ENCODE measurements at places on chromosomes 5 and 9.

GRCh38 chr9:87628346-87628745, 97.6 kb upstream of the CTSL start:
- no peak for DNase-seq

DNA sequence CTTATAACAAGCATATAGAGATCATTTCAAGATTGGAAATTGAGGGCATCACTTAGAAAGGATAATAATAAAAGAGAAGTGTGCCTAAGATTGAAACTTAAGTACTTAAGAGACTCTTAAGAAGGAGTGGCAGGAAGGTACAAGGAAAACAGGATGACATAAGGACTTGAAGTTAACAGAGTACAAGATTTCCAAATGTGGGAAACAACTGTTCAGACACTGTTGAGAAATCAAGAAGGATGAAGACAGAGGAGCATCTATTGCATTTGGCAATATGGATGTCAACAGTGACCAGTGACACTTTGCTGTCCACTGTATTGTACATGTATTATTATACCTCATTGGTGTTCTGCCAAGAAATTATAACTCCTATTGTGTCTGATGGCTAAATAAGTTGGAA, 157.8 kb upstream of the PTGER4 start:
- no peak for DNase-seq

GRCh38 chr9:127975376-127976315, 5.1 kb downstream of the EEIG1 start:
- DNase-seq: no peak

GRCh38 chr9:101176384-101176783, 147.9 kb downstream of the PLPPR1 start:
- no peak for DNase-seq

- DNase-seq: no peak
Measured at GRCh38 chr5:52328220-52328806, 459.4 kb upstream of the ITGA1 start.

GRCh38 chr9:77003366-77003765, 16.1 kb upstream of the FOXB2 start:
- DNase-seq: no peak

- no peak for DNase-seq
Measured at GRCh38 chr9:22050924-22051323, 41.8 kb upstream of the CDKN2B start.

DNA sequence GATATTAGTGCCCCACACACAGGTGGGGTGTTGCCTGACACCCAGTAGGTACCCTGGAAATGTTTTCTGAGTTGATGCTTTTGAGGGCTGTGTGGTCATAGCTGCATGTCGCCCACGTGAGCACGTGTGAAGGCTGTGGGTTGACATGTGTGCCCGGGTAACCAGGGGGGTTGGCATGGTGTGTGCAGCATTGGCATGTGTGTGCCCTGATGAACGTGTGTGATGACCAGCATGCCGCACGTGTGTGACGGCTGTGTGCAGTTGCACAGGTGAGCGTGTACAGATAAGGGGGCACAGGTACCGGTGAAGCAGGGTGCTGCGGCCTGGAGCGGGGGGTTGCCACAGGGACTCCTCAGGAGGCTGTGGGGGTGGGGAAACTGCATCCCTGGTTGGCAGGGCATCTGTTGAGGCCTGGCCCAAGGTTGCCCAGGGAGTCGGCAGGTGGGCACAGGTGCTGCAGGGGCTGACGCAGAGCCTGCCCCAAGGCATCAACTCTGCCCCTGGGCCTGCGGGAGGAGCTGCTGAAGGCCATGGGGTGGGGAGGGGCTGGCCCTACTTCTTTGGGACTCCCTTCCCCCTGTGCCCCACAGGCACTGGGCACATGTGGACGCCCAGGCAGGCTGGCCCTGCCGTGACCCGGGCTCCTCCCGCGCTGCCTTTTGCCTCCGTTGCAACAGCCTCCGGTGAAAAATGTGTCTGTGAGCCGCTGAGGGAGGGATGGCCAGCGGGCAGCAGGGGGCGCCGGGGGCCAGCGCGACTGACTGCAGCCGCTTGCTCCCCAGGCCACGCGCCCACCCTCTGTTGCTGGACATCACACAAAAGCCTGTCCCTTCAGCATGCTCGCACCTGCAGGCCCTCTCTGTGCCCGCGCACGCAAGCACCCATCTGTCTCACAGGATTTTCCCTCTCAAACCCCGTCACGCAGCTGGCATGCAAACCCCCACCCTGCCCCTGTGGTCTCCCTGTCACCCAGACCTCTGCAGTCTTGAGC, 2.2 kb downstream of the UNC5A start:
- DNase-seq: no peak

DNA sequence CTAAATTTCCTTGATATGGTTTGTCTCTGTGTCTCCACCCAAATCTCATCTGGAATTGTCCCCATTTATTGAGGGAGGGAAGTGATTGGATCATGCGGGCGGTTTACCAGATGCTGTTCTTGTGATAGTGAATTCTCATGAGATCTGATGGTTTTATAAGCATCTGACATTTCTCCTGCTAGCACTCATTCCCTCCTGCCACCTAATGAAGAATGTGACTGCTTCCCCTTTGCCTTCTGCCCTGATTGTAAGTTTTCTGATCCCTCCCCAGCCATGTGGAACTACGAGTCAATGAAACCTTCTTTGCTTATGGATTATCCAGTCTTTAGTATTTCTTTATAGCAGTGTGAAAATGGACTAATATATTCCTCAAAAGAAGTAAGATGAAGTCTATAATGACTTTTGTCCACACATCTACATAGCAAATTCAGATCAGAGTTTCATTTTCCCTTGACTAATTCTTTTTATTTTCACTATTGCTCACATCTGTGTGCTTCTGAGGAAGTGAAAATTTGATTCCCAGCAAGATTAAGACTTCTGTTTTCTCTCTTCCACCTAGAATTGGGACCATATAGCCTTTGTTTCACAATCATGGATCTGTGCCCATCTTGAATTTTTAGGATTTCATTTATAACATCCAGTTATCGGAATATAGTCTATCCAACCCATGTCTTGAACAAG, 393.5 kb downstream of the DMAC1 start:
- no peak for DNase-seq

DNA sequence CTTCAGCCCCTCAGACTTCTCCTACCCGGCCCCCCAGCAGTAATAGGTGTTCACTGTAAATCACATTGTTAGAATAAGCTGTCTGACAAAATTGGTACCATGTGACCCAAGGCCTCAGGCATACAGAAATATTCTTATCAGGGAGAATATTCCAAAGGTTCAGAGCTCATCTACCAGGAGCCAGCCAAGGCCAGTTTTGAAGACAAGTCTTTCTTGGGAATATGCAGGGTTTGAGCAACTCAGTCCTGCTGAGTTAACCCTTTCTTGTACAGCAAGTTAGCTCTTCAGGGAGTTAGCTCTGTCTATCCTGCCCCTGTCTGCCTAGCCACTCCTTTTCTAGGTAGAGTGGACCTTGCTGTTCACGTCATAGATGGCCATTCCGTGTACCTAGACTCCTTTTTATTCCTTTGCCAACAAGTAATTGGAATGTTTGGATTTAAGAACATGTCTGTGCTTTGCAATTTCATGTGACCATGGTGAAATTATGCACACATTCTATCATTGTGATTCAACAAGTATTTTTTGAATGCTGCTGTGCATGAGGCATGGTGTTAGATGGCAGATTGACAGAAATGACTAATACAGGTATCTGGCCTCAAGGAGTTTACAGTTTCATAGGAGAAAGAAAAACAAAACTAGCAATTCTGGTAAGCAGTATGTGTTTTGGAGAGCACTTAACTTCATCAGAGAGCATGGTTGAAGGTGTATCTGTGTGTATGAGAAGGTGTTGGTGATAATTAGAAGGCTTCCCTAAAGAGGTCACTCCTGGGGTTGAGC, 22.6 kb downstream of the TGFBR1 start:
- DNase-seq: no peak

- DNase-seq: no peak
Measured at GRCh38 chr5:171695804-171696203, 89.8 kb upstream of the SMIM23 start.

GRCh38 chr9:116585896-116586295, 101.2 kb upstream of the TRIM32 start:
- DNase-seq: no peak

DNA sequence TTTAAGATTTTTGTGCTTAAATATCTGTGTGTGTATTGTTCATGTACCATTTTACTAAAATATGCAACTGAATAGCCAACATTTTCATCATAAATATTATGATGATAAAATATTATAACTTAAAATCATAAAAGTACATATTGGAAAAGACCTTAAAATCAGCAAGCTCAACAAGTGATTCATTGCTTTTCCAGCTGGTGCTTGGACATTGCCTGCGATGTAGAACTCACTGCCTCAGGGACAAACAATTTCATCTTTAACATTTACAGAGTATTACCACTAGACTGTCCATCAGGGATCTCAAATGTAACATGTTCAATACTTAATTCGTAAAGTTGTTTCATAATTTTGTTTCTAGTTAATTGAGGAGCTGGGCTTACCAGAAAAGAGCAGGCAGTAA, 17.5 kb upstream of the SMARCA2 start:
- no peak for DNase-seq

- DNase-seq: no peak
Measured at GRCh38 chr5:57442080-57442839, 40.4 kb downstream of the ACTBL2 start.

GRCh38 chr9:9352877-9353481, 1259.8 kb downstream of the PTPRD start:
- DNase-seq: no peak

GRCh38 chr9:89605465-89606048, 745 bp downstream of the GADD45G start:
- peak; percentile 69 for DNase-seq

DNA sequence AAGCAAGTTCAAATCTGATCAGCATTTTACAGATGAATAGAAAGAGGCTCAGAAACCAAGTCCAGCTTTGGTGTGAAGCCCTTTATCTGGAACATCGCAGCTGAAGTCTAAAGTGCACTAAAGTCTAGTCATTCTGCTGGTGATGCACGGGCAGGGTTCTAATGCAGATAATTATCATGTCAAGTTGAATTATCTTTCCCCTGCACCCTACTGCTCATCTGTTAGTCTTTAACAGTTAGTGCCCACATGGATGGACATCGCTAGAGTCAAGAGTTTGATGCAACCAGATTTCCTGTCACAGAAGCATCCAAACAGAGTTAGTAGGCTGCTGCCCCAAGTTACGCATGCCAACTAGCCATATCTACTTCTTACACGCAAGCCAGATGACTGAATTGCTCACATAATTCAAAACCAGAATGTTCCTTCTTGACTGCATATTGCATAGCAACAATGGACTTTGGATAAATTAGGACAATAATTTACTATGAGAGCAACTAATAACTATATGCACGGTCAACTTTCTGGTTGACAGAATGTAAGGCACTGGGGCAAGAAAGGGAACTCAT, 1.6 kb upstream of the TOMM5 start:
- no peak for DNase-seq

DNA sequence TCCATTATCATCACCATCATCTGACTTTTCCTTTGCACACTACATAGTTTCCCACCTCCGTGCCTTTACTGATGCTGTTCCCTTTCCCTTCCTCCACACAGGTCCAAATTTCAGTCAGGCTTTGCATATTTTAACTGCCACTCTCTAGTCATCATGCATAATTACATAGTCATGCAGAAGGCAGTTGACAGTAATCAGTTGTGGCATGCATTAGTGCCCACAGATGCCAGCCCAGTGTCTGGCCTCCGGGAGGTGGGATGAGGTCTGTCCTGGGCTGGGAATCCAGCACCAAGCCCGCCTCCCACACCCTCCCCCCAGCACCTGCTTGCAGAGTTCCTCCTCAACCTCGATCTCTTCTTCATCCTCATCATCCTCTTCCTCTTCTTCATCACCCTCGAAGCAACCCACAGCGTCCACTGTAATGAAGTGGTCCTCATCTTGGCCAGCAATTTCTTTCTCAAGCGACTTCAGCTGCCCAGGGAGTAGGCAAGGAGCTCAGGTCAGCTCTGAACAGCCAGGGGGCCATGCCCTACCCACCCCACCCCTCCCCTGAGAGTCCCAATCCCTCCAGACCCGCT, 8.8 kb downstream of the BBLN start:
- DNase-seq: no peak

- DNase-seq: no peak
Measured at GRCh38 chr5:153572411-153573145, 82.1 kb downstream of the GRIA1 start.

GRCh38 chr5:66277981-66278380, 133.9 kb downstream of the SREK1 start:
- no peak for DNase-seq

- no peak for DNase-seq
Measured at GRCh38 chr9:17622749-17623148, 43.9 kb downstream of the SH3GL2 start.

- no peak for DNase-seq
Measured at GRCh38 chr9:137173796-137174664, 2.2 kb upstream of the TMEM210 start.

- no peak for DNase-seq
Measured at GRCh38 chr5:69038539-69038938, 55.3 kb upstream of the SLC30A5 start.

DNA sequence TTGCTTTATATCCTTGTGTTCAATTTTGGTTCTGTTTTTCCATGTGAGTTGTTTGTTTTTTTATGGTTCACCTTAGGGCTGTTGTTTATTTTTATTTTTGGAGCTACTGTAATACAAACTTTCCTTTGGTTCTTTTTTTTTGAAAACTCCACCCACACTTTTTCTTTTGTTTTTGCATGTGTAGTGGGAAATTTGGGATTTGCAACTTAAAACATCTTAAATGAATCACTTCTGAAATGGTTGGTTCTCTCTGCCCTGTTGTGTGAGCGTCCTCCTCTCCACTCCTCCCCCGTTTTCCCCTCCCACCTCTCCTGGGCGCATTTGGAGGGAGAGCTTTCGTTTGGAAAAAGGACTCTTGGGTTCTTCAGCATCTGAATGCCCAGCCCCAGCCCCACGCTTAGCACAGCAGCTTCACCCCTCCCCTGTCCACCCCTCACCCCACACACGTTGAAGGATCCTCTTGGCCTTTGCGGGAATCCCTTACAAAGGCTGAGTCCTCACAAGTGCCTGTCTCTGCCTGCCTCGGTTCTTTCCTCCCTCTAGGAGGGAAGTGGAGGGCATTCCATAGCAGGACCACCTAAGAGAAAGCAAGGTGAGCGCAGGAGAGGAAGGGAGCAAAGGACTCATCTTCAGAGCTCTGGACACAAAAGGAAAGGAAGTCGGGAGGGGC, 67.2 kb downstream of the DMRT1 start:
- no peak for DNase-seq

DNA sequence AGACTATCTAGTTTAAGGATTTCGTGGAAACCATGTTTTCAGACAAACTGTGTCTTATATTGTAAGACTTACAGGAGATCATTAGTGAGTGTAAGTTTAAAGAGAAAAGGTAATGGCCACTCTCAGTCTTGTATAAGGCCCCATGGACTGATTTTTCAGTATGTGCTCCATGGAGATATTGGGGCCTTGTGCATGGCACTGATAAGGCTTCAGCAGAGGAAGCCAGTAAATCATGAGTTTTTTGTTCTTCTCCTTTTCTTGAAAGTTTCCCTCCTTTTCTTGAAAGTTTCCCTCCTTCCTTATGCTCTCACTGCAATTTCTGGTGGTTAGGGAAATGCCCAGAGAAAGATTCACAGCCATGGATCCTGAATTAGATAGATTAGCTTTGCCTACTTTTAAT, 471.3 kb downstream of the LRRC70 start:
- DNase-seq: no peak

GRCh38 chr5:150112201-150113046, 26.1 kb upstream of the CSF1R start:
- no peak for DNase-seq

Measured in T-helper 1 cell (primary cell).